IMR-90 (cell line): ENCODE measurements at places on chromosomes 16 and 17. TPM values are rescaled to one million over a fixed set of nuclear protein-coding genes. Genes with fewer than 3 reads are reported as not detected.

Gene TBX6
- not detected in 2 replicates for total RNA-seq

Gene KANSL1
- total RNA-seq = 48.0 and 49.6 TPM in 2 replicates

Gene RCVRN
- total RNA-seq = not detected in 2 replicates

GRCh38 chr16:1532081-1532760 lies 1.2 kb upstream of the TMEM204 start:
- no peak for DNase-seq

Gene GP1BA
- total RNA-seq = not detected in 2 replicates

DNA sequence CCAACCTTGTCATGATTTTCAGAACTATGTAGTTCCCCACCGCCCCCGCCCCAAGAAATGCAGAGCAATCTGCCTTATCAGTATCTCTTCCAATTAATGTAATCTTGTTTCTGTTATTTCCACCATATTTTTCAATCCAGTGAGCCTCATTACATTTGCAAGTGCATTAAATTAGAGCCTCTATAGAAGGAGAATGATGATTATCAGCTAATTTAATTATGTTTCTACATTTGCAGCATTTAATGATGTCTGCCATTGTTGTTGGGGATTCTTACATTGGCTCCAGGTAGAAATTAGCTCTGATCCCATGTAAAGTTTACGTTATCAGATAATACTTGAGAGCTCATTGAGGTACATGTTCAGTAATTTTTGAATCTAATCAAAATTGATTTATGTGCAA lies 707.0 kb upstream of the RBFOX1 start:
- no peak for DNase-seq

Gene PPM1E
- under 0.01 TPM in 2 replicates for total RNA-seq

Gene ARHGAP23
- 9.3 and 17.8 TPM in 2 replicates for total RNA-seq

DNA sequence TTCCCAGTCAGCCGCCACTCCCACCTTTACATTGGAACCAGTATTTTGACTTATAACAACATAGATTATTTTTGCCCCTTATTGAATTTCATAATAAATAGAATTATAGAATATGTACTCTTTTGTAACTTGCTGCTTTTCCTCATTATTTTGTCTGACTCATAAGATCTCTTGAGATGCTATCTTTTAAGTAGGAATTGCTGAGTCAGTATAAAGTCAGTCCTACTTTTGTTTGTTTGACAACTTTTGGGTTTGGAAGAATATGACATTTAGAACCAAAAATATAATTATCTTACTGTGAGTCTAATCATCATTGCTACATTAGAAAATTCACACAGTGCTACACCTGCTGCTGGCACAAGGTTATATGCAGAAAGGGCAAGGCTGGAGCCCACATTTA lies 69.7 kb downstream of the STXBP4 start:
- DNase-seq = no peak

DNA sequence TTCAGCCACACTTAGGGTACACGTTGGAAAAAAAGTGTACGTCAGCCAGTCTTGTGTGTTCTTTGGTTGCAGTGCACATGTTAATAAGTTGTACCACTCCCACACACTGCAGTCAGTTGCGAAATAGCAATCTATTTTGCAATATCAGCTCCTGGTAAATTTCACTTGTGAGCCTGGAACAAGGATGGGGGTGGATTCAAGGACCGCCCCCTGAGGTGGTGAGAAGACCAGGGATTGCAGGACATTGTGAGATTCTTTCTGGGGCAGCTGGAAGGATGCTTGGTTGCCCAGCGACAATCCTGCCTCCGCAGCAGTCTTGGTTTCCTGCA lies 78.6 kb upstream of the ZFHX3 start:
- peak; percentile 61 for DNase-seq

DNA sequence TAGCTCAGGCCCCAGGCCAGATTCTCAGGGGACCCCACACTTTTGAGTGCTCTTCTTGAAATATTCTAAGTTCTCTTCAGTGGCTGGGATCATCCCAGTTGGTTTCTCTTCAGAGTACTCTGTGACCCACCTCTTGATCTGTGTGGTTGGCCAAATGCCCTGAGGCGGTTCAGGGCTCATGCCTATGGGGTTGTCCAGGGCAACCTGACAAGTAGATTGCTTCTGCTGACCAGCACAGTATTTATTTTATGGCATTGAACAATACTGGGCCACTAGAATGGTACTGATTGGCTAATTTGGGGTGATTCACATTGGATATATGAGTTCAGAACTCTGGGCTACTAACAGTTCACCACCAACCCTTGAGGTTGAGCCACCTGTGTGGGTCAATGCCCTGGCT lies 7.4 kb upstream of the GOSR2 start:
- DNase-seq = no peak

GRCh38 chr16:47143677-47144558 lies at the start of gene NETO2:
Gene NETO2 (minus strand): TSS chr16:47143945. CDS start chr16:47143612, 333 bp downstream.
- DNase-seq = peak; percentile 56

Gene CMTM1
- 0.54 and 1.7 TPM in 2 replicates for total RNA-seq
